IMR-90 (cell line): ENCODE measurements at places on chromosomes 4 and X. TPM values are rescaled to one million over a fixed set of nuclear protein-coding genes. Genes with fewer than 3 reads are reported as not detected.

Gene MAGEB1
- polyA plus RNA-seq = not detected in 2 replicates

Gene BRS3
- not detected in 2 replicates for polyA plus RNA-seq

Gene CACNA1F
- not detected in 2 replicates for polyA plus RNA-seq

Gene TSC22D3
- polyA plus RNA-seq = 14.0 and 14.5 TPM in 2 replicates

Gene OTUD4
- polyA plus RNA-seq = 10.1 and 11.0 TPM in 2 replicates

Gene ZNF630
- 0.24 TPM in 2 replicates for polyA plus RNA-seq

Gene CFAP47
- not detected in 2 replicates for polyA plus RNA-seq

Gene AR
- polyA plus RNA-seq = 1.3 and 1.5 TPM in 2 replicates

Gene MAGIX
- 1.0 and 1.1 TPM in 2 replicates for polyA plus RNA-seq

Gene RS1
- polyA plus RNA-seq = not detected in 2 replicates

DNA sequence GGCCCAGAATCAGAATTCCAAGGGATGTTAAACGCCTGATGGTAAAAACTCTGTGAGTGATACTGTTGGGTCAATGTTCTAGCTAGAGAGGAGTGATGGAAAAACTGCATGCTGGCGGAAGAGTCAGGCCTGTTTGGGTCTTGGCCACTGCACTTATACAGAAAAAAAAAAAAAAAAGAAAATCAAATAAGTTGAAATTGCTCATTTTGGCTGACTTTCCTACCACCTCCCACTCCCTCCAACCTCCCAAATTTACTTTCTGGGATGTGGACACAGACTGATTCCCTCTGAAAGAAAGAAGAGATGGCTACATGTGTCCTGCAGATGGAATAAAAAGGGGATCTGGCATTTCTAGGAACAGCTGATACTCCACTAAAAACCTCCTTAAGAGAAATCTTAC, 234.1 kb upstream of the GIMD1 start:
- no peak for DNase-seq

- no peak for DNase-seq
These were observed 78.0 kb downstream of the GPC4 start for GRCh38 chrX:133337250-133337649.

DNA sequence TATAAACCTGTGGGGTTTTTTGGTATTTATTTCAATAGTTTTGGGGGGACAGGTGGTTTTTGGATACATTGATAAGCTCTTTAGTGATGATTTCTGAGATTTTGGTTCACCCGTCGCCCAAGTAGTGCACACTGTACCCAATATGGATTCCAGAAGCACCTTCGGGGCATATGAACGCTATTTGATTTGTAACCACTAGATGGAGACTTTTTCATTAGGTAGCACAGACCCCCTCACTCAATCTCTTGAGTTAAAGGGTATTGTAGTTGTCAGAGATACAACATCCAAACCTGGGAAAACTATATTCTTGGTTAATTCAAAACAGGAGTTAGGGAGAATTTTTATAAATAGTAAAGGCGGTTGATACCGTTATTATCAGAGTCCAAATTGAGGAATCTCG, 79.8 kb downstream of the SPANXN3 start:
- no peak for DNase-seq

GRCh38 chrX:150405006-150405405, 41.9 kb downstream of the MAMLD1 start:
- peak; percentile 23 for DNase-seq

GRCh38 chrX:129449148-129449547, 74.1 kb downstream of the SMARCA1 start:
- DNase-seq = no peak

DNA sequence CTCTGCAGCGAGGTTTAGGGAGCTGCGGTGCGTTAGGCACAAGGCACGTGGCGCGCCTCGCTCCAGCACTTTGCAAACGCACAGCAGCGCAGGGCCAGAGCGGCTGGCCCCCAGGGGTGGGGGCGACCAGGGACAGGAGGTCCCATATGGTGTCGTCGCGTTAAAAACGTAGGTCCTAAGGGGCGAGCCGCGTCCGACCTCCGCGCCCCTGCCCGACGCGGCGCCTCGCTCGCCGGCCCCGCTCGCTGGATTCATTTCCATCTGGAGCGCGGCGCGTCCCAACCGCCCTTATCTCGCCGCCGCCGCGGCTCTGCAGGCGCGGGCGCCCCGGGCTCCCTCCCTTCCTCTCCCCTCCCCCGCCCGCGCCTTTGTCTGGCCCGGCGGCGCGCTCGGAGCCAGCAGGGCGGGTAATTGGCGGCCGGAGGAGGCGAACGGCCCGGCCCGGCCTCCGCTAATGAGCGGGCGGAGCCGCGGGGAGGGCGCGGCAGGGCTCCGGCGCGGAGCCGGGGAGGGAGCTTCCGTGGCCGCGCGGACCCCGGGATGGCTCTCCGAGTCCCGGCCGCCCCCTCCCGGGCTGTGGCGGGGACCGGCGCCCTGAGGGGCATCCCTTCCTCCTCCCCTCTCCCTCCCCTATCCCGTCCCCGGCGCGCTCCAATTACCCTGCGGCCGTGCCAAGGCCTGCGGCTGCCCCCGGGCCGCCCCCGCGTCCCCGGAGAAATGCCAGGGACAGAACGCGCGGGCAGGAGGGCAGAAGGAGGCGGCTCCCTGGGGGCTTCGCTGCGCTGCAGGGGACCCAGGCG, 409.0 kb downstream of the BCOR start:
- peak; percentile 7 for DNase-seq

- no peak for DNase-seq
These were observed 60.4 kb downstream of the PJA1 start for GRCh38 chrX:69104756-69105434.

GRCh38 chr4:48321312-48321711, 20.0 kb upstream of the SLAIN2 start:
- DNase-seq = no peak

DNA sequence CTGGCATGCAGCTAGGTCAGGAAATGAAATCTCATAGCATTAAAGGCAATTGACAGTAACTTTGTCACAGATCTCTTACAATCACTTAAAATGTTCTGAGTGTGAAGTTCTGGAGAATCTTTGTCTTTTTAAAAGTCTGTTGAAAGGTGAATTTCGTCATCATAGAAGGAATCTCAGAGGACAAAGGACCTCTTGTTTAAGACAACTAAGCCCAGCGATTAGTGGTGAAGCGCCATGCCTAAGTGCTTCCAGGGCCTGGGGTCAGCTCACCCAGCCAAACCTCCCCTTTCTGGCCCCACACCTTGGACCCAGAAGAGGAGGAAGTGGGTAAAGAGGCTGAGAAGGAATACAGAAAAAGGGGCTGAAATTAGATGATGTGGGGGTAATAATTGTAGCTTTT, 8.5 kb downstream of the FRMD7 start:
- DNase-seq = no peak

- no peak for DNase-seq
These were observed 454.7 kb downstream of the PPP4R3C start for GRCh38 chrX:27008486-27008885.

GRCh38 chrX:107659286-107659685, 31.0 kb downstream of the PRPS1 start:
- DNase-seq = no peak

GRCh38 chrX:106932492-106932923, 12.3 kb downstream of the CLDN2 start:
- peak; percentile 57 for DNase-seq

- peak; percentile 10 for DNase-seq
These were observed 106.3 kb downstream of the LINC00632 start for GRCh38 chrX:140815868-140816267.

DNA sequence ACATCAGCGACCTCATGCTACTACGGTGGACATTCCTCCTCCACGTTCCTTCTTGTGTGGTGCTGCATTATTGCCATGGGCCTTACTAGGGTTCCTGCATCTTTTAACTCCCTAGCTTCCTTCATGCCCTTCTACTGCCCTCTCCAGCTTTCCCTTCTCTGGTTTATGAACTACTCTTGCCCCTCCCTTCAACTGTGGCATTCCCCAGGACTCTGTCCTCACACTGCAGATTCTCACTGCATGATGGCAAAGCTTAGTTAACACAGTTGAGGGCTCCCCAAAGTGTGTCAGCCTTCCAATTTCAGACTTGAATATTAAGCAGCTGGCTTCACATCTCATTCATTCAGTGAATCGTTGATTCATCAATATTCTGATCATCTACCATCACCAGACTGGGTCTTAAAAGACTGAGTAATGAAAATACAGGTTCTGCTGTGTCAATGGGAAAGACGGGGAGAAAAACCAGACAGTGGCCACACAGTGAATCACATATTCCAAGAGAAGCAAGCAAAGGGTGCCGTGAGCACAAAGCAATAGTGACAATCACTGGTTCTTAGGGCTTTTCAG, 53.0 kb downstream of the ZFX start:
- no peak for DNase-seq

- DNase-seq = peak; percentile 94
These were observed 126.3 kb downstream of the RAPGEF2 start for GRCh38 chr4:159229164-159229563.

- no peak for DNase-seq
These were observed 1485.6 kb downstream of the PCDH19 start for GRCh38 chrX:98924511-98924910.

DNA sequence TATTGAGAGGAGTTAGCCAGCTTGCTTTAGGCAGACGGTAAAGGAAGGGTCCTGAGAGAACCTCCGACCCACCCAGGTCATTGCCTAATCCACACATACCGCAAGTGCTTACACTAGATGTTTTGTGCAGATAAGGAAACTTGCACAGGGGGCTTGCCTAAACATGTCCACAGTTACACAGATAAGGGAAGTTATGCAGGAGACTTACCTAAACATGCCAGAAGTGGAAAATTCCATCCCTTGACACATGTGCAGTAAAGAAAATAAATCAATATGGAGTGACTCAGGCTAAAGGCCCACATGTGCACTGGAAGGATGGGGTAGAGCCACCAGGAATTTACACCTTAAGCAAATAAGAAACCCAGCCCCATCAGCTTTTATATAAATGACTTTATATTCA, 232.8 kb upstream of the HDX start:
- peak; percentile 33 for DNase-seq

- DNase-seq = peak; percentile 17
These were observed 75.3 kb downstream of the DCUN1D4 start for GRCh38 chr4:51918251-51918650.

- no peak for DNase-seq
These were observed 34.5 kb downstream of the TNIP2 start for GRCh38 chr4:2721586-2721985.

- DNase-seq = no peak
These were observed 148.0 kb upstream of the NPY2R start for GRCh38 chr4:155060419-155060818.

- DNase-seq = no peak
These were observed 411.2 kb upstream of the HS3ST1 start for GRCh38 chr4:11839889-11840288.

- DNase-seq = no peak
These were observed 227.7 kb upstream of the TTC29 start for GRCh38 chr4:147173322-147173721.

- no peak for DNase-seq
These were observed 100.2 kb upstream of the CXCL13 start for GRCh38 chr4:77505275-77505957.

DNA sequence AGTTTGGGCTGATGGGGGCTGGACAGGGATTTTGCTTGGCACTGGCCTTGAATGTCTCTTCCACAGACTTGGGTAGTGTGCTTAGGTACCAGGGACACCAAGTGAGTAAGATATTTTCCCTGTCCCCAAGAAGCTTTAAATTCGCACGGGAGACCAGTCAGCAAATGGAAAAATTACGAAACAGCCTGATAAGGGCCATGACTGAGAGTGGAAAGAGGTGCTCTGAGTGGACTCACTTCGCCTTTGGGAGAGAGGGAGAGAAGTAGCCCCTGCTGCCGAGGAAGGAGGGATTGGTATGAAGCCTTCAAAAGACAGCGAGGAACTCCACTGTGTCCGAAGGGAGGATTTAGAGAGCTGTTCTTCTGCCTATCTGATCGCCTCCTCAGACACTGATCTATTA, 2.6 kb downstream of the LSM6 start:
- no peak for DNase-seq

- no peak for DNase-seq
These were observed 34.7 kb downstream of the MSL3 start for GRCh38 chrX:11792461-11793421.

DNA sequence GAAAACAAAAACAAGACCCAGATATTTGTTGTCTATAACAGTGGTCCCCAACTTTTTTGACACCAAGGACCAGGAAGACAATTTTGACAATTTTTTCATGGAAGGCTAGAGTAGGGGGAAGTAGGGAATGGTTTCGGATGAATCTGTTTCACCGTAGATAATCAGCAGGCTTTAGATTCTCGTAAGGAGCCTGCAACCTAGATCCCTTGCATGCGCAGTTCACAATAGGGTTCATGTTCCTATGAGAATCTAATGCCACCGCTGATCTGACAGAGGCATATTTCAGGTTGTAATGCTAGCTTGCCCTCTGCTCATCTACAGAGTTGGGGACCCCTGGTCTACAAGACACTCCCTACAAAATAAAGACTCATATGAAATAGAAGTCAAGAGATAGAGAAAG, 229.8 kb downstream of the NDST4 start:
- DNase-seq = no peak

DNA sequence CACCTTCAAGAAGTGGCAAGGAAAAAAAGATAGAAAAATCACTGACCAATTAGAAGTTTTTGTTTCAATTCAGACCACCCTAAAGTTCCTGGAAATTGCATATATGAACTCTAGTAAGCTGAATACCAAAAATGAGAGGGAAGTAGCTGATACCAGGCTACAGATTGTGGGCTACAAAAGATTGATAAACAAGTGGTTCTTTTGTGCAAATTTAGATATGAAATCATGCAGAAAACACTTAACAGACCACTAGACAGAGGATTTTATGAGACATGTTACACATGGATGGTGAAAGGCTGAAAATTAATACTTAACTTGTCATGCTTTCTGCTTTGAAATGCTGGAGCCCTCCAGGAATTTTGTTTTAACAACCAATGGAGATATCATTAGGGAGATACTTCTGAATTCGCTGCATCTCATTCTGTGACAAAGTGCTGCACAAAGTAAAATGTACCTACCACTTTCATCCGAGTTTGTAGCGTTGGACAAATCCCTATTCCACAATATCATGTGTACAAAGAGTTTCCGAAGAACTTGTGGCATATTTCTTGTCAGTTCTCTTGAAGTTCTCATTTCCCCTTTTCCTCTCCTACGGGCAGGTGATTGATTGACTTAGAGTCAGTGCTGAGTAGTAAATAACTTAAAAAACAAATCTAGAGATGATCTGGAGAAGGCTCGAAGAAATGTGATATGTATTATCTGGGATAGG, 235.0 kb downstream of the PALLD start:
- no peak for DNase-seq

- peak; percentile 11 for DNase-seq
These were observed 187.8 kb upstream of the NUDT6 start for GRCh38 chr4:123110147-123110546.

GRCh38 chrX:133559909-133560308, 144.6 kb upstream of the GPC4 start:
- DNase-seq = no peak
